Activated naive CD8-positive, alpha-beta T cell treated with anti-CD3 and anti-CD28 coated beads, Interleukin-2, amount 10 ng/mL, durations not matched to agents 7 days and 5 days (primary cell): ENCODE measurements at places on chromosomes 6 and 20. TPM values are rescaled to one million over a fixed set of nuclear protein-coding genes. Genes with fewer than 3 reads are reported as not detected.

Gene STMND1
- not detected for total RNA-seq

Gene TCP11
- not detected for total RNA-seq

Gene ME1
- 0.50 TPM for total RNA-seq

Gene TMEM242
- 10.1 TPM for total RNA-seq

Gene BHLHE23
- not detected for total RNA-seq

Gene KIF6
- not detected for total RNA-seq

Gene GABRR1
- not detected for total RNA-seq

Gene TMEM170B
- total RNA-seq, result 1.4 TPM

Gene FAM83C
- total RNA-seq, result not detected

Gene TMEM200A
- total RNA-seq, result 1.4 TPM

Gene SLC17A9
- total RNA-seq, result 40.9 TPM

Gene CDH4
- total RNA-seq, result 0.14 TPM

Gene SIGLEC1
- total RNA-seq, result 0.25 TPM

Gene EPPIN
- total RNA-seq, result not detected

Gene NRN1
- 54.8 TPM for total RNA-seq

- H3K27ac ChIP-seq, result no peak overlapping the region
- H3K4me3 ChIP-seq, result no peak overlapping the region
- H3K27me3 ChIP-seq, result peaks cover 28% of the 10 kb centered on the region
- no peak for DNase-seq
- H3K4me1 ChIP-seq, result peaks cover 15% of the 10 kb centered on the region
Measured at GRCh38 chr6:53483423-53484353, 61.2 kb downstream of the GCLC start.

GRCh38 chr6:79847426-79847825, 99.9 kb downstream of the ELOVL4 start:
- no peak overlapping the region for H3K27ac ChIP-seq
- H3K36me3 ChIP-seq, result no peaks in the 10 kb centered on the region
- H3K27me3 ChIP-seq, result peaks cover 22% of the 10 kb centered on the region
- H3K4me1 ChIP-seq, result no peaks in the 10 kb centered on the region

GRCh38 chr6:17202526-17202925, 78.6 kb upstream of the RBM24 start:
- no peak for DNase-seq
- H3K4me1 ChIP-seq, result no peaks in the 10 kb centered on the region
- H3K36me3 ChIP-seq, result no peaks in the 10 kb centered on the region

DNA sequence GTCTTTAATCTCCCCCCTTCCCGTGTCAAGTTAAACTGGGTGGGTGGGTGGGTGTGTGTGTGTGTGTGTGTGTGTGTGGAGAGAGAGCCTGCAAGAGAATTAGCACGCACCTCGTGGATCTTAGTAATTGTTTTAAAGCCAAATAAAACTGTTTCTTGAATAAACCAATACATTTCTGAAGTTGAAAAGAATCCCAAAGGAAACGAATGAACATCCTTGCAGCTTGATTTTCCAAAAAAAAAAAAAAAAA, 381 bp upstream of the BICRAL start:
- H3K4me1 ChIP-seq, result peaks cover 45% of the 10 kb centered on the region
- peaks cover 10% of the 10 kb centered on the region for H3K36me3 ChIP-seq
- no peaks in the 10 kb centered on the region for H3K27me3 ChIP-seq
- peak overlapping the region; percentile 99 for H3K27ac ChIP-seq
- H3K4me3 ChIP-seq, result peak overlapping the region; percentile 91
- DNase-seq, result no peak

DNA sequence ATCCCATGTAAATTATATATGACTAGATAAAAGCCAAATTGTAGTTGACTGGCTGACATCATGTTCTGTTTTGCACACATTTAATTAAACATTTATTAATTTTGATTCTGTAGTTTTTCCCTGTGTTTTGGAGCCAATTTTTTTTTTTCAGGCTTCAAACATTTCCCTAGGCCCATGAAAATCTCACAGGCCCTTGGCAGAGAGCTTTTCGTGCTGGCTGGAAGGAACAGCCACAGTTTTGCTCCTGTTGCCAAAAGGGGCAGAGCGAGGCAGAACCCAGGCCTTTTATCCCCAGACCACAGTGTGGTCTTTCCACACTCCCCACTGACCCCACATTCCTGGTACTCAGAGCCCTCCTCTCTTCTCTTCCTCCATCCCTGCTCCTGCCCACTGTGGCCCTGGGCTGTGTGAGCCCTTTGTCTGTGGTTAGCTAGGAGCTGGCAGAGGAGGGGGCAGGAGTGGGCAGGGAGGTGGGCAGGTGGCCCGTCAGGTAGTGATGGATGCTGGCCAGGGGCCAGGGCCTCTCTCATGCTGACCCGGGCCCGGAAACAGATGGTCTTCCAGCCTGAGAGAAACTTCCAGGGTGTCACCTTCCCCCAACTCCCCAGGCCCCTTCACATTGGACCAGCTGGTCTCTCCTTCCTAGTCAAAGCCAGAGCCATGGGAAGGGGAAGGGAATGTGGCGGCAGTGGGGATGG, 19.4 kb upstream of the CCM2L start:
- peaks cover 29% of the 10 kb centered on the region for H3K27me3 ChIP-seq
- no peaks in the 10 kb centered on the region for H3K4me1 ChIP-seq
- no peaks in the 10 kb centered on the region for H3K36me3 ChIP-seq
- H3K4me3 ChIP-seq, result no peak overlapping the region
- DNase-seq, result no peak

GRCh38 chr20:50635676-50636600, 55.4 kb downstream of the RIPOR3 start:
- H3K4me1 ChIP-seq, result peaks cover 1% of the 10 kb centered on the region
- DNase-seq, result peak; percentile 81
- H3K36me3 ChIP-seq, result no peaks in the 10 kb centered on the region
- peaks cover 6% of the 10 kb centered on the region for H3K27me3 ChIP-seq
- H3K4me3 ChIP-seq, result no peak overlapping the region
- no peak overlapping the region for H3K27ac ChIP-seq

DNA sequence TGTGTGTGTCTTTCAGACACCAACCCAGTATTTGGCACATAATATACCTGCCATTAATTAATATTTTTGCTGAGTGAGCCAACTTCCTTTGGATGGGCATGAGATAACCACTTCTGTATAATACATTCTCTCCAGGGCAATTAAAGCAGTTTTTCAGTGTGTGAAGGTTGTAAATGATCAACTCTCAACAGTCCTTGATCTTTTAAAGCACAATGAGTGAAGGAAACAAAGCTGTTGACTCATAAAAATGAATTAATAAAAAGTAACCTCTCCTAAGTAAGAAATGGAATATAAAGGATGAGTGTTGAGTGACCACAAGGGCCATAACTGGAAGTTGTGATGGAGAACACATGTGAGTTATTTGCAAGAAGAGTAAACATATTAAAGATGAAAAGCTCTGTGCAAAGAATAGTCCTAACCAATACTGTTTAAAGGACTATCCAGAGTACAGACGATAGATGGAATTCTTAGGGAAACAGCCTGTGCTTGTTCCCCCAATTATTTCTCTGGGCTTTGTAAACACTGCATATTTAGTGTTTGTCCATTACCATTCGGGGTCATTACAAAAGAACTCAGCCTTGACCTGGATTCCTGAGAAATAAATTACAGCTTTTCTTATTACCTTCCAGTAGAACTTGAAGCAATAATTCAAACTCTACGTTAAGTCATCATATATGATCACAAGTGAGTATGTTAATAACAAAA, 446.2 kb downstream of the PLCB1 start:
- no peaks in the 10 kb centered on the region for H3K36me3 ChIP-seq
- DNase-seq, result no peak
- H3K27ac ChIP-seq, result no peak overlapping the region
- no peak overlapping the region for H3K4me3 ChIP-seq
- H3K4me1 ChIP-seq, result no peaks in the 10 kb centered on the region

DNA sequence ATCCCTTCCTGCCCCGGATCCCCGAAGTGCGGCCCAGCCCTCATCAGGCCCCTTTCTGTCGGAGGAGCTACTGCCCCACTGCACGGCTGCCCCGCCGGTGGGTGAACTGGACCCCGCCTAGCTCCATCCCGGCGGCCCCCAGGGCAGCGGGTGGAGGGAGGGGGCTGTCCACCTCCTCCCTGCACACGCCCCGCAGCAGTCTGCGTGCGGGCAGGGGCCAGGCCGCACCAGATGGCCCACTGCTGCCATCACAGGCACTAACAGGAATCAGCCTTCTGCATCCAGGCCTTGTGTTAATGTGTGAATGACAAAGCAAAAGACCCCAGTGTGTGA, 54.9 kb upstream of the UNC93A start:
- no peak overlapping the region for H3K27ac ChIP-seq
- H3K27me3 ChIP-seq, result peaks cover 19% of the 10 kb centered on the region
- no peaks in the 10 kb centered on the region for H3K4me1 ChIP-seq
- H3K4me3 ChIP-seq, result no peak overlapping the region

GRCh38 chr6:52535711-52536423, 41.0 kb downstream of the TRAM2 start:
- no peaks in the 10 kb centered on the region for H3K36me3 ChIP-seq
- H3K27ac ChIP-seq, result peak overlapping the region; percentile 69
- H3K4me1 ChIP-seq, result peaks cover 37% of the 10 kb centered on the region
- no peak for DNase-seq
- H3K27me3 ChIP-seq, result peaks cover 39% of the 10 kb centered on the region

- H3K4me1 ChIP-seq, result peaks cover 8% of the 10 kb centered on the region
- DNase-seq, result no peak
- H3K4me3 ChIP-seq, result no peak overlapping the region
- H3K36me3 ChIP-seq, result peaks cover 25% of the 10 kb centered on the region
- no peaks in the 10 kb centered on the region for H3K27me3 ChIP-seq
Measured at GRCh38 chr6:108211671-108212070, 45.8 kb downstream of the NR2E1 start.

DNA sequence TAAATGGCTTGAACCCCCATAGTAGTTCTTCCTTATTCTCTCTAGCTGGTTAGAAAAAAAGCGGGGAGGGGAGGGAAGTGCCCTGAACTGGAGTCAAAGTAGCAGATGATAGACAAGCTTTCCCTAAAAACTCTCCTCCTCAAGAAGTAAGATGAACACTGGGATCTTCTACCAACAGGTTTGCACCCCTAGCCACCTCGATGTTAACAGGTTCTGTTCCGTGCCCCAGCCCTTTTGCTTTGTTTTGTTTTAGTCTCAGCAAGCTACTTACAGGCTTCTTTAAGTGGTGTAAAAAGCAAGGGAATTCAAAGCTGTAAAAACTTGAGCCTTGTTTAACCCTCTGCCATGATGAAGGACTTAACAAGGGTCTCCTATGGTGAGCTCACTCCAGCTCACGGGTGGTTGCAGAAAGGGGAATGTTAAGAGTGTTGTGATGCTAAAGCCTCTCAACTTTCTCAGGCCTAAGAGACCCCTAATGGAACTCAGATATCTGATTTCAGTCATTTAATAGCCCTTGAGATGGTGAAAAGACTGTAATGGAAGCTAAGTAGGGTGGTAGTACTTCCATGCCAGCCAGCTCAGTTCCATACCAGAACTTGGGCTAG, 106.0 kb downstream of the FOXO3 start:
- no peak for DNase-seq
- no peak overlapping the region for H3K4me3 ChIP-seq
- no peaks in the 10 kb centered on the region for H3K27me3 ChIP-seq
- peaks cover 21% of the 10 kb centered on the region for H3K36me3 ChIP-seq

DNA sequence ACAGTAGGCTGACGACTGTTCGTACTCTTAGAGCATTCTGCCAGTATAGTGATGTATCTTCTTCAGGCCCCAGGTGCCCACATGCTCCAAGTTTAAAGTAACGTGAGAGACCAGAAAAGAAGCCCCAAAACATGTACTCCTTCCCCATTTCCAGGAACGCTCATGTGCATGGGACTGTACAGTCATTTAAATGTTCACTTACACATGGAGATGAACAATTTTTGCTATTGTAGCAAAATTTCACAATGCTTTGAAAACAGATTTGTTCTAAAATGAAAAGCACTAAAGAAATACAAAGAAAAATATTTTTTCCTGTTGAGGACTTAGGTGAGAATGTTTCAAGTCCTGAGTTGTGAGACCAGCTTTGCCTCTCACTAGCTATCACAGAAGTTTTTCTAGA, 269.3 kb upstream of the PRDM1 start:
- peaks cover 27% of the 10 kb centered on the region for H3K4me1 ChIP-seq
- H3K36me3 ChIP-seq, result peaks cover 5% of the 10 kb centered on the region

- H3K27ac ChIP-seq, result no peak overlapping the region
- no peak overlapping the region for H3K4me3 ChIP-seq
- no peak for DNase-seq
- no peaks in the 10 kb centered on the region for H3K27me3 ChIP-seq
Measured at GRCh38 chr6:82680192-82680591, 316.6 kb downstream of the TPBG start.

DNA sequence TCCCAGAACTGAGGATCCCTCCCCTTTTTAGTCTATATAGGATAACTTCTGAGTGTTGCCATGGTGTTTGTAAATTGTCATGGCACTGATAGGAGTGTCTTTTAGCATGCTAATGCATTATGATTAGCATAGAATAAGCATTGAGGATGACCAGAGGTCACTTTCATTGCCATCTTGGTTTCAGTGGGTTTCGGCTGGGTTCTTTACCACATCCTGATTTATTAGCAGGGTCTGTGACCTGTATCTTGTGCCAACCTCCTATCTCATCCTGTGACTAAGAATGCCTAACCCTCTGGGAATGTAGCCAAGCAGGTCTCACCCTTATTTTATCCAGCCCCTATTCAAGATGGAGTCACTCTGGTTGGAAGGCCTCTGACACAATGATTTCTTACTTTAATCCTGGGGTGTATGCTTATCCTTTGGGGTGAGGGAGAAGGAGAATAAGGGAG, 19.6 kb downstream of the WFDC2 start:
- no peak for DNase-seq
- no peaks in the 10 kb centered on the region for H3K4me1 ChIP-seq
- H3K27me3 ChIP-seq, result peaks cover 26% of the 10 kb centered on the region
- no peaks in the 10 kb centered on the region for H3K36me3 ChIP-seq
- H3K27ac ChIP-seq, result no peak overlapping the region
